ENCODE measurements at places on chromosomes 11 and 22.

GRCh38 chr11:87368858-87369480 lies 331.2 kb downstream of the TMEM135 start:
- no peak for DNase-seq

DNA sequence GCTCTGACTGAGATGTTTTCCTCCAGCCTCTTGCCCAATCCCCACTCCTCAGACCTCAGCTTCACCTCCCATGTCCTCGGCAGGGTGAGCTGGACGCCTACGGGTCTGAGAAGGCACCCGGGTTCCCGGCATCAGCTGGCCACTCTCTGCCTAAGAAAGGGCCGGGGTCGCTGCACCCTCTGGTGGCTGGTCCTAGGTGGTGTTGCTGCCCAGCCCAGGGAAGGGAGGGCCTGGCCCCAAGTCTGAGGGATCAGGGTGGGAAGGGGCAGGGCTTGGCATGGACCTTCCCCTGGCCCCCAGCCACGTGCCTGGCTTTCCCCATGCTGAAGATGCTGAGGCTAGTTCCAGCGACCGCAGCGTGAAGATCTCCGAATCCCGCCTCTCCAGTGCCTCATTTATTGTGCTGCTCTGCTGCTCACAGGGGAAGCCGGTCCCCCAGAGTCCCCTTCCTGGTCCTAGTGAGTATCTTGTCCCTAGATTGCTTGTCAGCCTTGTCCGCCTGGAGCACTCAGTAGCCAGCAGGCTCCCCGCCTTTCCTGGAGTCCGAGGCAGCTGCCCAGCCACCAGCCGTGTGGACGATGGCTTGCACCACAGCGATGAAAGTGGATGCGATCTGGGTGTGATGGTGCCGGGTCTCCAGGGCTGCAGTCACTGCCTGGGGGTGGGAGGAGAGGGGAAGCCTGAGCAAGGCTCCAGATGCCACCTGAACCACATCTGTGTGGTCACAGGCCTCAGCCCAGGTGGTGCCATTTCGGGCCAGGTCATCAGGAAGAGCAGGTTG lies 2.9 kb upstream of the GGT5 start:
- peak; percentile 96 for DNase-seq

DNA sequence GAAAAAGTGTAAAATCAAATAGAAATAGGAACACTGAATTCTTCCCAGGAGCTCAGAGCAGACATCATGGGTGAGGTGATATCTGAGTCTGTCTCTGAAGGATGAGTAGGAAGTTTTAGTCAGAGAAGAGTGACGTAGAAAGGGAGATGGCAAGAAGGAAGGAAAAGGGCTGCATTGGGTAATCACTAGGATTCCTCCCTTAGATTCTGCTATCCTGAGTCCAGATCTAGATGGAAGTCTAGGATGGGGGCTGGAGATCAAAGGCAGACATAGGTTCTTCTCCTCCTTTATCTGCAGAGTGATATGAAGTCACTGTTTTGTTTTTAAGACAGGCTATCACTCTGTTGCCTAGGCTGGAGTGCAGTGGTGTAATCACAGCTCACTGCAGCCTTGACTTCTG lies 30.4 kb downstream of the POU2F3 start:
- DNase-seq: no peak

DNA sequence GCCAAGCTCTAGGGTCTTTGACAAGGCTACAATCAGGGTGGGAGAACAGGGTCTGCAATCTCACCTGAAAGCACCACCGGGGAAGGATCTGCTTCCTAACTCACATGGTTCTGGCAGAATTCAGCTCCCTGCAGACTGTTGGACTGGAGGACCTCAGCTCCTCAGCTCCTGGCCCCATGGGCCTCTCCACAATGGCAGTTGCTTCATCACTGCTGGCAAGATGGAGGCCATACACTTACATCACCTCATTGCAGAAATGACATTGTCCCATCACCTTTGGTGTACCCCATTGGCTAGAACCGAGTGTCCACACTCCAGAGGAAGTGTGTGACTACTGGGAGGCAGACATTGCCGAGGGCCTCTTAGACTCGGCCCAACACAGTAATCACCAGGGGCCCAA lies 20.9 kb upstream of the MPPED1 start:
- DNase-seq: no peak

- DNase-seq: peak; percentile 9
These were observed 2.5 kb downstream of the USP18 start for GRCh38 chr22:18152519-18152918.

DNA sequence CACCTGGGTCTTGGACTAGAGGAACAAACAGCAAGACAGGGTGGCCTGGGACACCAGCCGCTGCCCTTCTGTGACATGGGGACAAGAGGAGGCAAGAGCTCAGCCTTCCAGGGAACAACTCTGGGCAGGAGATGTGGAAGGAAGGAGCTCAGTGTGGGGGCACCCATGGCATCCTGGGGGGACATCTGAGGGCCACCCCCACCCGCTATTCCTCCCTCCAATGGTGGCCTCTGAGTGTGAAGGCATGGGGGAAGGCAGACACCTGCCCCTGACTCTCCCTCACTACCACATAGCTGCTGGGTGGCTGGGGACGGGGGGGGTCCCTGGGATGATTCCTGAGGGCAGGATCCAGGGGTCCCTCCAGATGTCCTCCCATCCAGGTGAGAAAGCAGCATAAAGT lies 4.5 kb downstream of the APOBEC3B start:
- no peak for DNase-seq

DNA sequence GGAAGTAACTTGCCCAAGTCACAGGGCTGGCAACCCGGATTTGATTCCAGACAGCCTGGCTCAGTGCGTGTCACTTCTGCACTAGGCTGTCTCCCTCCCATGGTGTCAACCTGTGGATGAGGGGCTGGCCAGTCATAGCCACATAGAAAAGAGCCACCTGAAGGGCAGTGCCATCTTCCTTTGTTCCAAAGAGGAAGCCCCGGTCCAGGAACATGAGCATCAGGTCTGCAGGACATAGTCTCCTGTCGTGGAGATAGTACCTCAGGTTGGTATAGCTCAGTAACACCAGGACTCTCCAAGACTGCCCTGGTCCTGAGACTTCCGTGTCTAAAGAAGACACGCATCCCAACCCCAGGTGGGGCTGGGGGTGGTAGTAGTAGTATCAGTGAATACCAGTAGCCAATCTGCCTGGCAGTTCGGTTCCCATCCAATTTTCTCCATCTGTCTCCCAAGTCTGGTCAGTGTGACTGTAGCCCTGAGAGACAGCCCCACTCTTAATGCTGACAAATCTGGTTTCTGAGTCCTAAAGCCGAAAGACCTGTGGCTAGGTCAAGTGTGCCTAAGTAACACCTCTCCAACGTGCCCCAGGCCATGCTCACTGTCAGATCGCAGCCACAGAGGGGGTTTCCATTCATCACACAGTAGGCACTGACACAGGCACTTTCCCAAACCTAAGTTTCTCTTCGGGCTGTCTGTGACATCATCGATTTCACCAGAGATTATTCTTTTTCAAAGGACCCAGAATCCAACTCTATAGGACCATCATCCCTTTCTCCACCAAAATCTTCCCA lies 33.1 kb downstream of the C11orf58 start:
- DNase-seq: no peak

GRCh38 chr11:96159968-96160367 lies 183.0 kb downstream of the MAML2 start:
- DNase-seq: no peak

DNA sequence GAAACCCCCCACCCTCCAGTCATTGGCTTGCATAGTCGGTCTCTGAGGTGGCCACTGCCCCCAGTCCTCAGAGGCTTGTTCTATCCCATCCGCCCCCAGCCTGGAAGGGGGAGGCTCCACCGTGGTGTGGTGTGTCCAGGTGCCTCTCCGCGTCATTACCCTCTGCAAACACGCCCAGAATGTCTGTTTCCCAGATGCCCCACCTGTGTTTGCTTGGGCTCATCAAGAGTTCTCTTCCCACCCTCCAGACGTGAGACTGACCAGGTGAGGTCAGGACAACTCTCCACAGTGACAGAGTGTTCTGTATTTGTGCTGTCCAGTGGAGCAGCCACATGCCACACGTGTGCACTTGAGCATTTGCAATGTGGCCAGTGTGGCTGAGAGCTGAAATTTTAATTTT lies 24.9 kb downstream of the LRRC10B start:
- DNase-seq: no peak

GRCh38 chr11:10623797-10624761 lies 55.6 kb upstream of the LYVE1 start:
- no peak for DNase-seq

DNA sequence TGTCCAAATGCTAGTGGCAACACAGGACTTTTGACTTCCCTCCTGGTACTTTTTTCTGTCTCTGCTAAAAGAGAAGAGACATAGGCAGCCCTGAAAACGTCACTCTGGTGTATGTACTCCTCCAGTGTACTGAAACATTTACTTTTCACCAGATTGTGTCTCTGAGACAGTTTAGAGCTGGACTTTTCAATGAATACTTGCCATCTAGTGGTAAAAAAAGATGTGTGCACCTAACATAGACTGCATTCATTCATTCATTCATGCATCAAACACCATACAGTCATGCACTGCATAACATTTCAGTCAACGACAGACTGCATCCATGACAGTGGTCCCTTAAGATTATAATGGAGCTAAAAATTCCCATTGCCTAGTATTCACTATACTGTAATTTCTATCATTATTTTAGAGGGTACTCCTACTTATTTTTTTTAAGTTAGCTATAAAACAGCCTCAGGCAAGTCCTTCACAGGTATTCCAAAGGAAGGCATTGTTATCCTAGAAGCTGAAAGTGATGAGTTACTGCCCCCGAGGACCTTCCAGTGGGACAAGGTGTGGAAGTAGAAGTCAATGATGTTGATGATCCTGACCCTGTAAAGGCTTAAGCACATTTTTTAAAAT lies 186.2 kb downstream of the SPON1 start:
- DNase-seq: no peak

DNA sequence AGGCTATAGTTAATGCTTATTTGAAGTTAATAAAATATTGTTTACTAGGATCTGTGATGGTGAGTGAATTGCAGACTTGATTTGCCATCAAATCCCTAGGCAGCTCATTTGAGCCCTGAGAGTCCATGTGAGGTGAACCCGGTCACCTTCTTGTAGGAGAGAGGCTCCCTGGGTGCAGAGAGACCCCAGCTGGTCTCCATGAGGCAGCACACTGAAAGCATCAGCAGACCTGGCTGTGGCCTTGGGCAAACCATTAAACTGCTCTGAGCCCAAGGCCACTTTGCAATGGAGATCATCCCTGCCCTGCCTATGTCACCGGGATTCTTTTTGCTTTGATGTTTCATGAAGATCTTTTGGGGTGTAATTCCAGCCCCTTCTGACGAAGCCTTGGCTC lies 125.2 kb downstream of the MICAL2 start:
- no peak for DNase-seq

- DNase-seq: peak; percentile 26
These were observed 12.1 kb downstream of the PLAAT5 start for GRCh38 chr11:63478896-63479295.

DNA sequence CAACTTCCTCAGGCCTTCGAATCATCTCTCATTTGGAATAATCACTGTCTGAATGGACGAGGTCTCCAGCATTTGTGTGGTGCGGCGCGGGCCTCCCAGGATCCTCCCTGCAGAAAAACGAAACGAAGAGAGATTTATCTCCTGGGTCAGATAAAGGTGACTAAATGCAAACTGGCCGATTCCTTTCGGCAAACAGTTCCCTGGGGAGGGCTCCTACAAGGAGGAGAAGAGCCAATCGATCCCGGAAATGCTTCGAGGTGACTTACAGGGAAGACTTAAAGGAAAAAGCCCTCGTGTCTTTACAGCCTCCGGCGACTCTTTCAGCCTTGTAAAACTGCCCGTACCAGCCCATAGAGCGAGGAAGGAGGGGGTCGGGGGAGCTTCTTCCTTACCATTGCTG lies 126.5 kb downstream of the MIAT start:
- no peak for DNase-seq

- no peak for DNase-seq
These were observed 60.3 kb downstream of the LRRC74B start for GRCh38 chr22:21106000-21106399.

DNA sequence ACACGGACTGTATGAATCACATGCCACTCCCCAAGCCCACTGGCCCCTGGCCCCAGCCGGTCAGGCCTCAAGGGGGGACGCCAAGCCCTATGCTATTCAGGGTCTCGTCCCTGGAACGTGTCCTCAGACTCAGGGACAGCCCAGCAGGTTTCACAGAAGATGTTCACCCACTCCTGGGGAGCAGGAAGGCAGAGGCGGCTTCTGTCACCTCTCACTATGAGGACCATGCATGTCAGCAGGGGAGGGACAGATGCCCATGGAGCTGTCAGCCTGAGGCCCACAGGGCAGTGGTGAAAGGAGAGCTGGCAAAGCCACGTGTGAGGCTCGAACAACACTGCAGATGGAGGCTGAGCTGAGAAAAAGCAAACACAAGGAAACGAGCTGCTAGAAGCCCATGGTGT lies 192.0 kb downstream of the SHANK2 start:
- no peak for DNase-seq

DNA sequence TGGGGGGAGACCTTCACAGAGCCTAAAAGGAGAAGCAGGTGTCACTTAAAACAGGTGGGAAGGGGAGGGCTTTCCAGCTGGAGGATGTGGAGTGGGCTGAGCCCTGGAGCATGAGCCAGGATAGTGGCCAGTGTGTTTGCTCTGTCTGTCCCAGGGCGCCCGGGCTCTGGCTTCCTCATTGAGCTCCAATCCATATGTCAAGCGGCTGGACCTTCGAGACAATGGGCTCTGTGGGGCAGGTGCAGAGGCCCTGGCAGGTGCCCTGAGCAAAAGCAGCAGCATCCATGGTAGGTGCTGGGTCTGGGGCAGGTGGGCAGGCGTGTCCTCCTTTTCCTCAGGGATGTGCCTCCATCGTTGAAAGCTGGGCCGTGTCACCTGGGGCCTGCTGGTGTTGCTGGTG lies 2.0 kb downstream of the LRRC74B start:
- DNase-seq: peak; percentile 11

DNA sequence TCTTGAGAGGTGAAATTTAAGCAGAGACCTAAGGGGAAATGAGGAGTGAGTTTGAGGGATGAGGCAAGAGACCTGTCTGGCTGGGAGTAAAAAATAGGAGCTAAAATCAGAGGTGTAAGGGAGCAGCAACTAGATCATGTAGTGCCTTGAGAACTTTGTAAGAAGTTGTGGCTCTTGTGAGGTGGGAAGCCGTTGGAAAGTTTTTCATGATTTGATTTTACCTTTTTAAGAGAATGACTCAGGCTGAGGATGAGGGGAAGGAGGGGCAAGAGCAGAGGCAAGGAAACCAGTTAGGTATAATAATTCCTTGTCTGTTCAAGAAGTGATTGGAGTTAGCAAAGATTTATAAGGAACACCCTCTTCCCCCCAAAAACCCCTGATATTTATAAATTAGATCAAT lies 25.8 kb downstream of the QSER1 start:
- DNase-seq: no peak

Data from uterus (tissue), 4 donors.